ENCODE measurements at places on chromosomes 5 and 9.

DNA sequence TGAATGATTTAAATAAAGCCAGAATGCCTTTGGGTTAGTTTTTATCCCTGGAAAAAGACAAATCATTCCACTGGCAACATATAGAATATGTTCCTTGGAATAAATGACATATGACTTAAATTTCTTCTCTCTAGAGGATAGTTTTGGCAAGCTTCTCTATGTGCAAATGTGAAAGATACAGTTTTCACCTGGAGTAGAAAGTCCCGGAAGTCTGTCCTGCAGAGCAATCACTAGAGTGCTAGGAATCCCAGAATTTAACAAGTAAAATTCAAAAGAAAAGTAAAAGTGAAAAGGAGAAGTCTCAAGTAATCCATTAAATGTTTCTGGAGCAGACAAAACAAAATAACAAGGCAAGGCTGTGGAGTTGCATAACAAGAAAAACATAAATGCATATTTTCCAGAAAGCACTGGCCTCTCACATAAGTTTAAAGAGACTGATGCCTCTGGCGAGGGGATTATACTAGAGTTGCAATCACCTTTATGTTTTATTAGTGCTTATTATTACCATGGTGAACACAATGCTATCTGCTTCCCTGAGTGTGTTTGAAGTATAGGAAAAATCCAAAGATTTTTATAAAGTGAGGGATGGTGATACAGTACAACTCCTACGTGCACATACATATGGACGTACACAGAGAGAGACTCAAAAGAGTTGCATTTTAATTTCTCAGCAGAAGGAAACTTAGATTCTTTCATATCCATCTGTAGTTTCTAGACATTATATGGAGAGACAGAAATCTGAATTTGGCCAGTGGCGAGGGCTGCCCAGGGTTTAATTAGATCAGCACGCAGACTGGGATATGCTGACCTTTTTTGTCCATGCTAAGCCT lies 188.3 kb upstream of the ANKRD55 start:
- no peak for DNase-seq

GRCh38 chr5:132090107-132090506 lies 16.5 kb downstream of the CSF2 start:
- DNase-seq = no peak

- DNase-seq = no peak
These were observed 64.9 kb downstream of the CEP120 start for GRCh38 chr5:123358304-123358703.

- DNase-seq = no peak
These were observed 22.1 kb downstream of the SARDH start for GRCh38 chr9:133715866-133716563.

- DNase-seq = no peak
These were observed 13.8 kb upstream of the CTSL start for GRCh38 chr9:87711857-87712800.

DNA sequence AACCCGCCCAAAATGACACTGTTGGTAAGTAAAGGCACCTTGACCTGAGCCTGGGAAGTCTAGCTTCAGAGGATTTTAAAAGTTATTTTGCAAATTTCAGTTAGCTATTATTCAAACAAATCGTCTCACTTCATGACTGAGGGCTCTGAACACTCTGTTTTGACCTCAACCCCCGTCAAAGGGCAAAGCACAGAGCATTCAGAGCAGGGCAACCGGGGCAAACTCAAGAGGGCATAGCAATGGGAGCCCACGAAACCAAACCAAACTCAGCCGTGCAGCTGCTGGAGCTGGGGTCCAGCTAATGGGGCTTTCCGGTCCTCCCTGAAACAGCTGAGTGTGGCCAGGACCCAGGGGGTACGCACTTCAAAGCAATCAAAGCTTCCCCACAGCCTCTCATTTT lies 1.6 kb downstream of the C9 start:
- DNase-seq = no peak

GRCh38 chr9:130140706-130141105 lies 31.5 kb upstream of the NCS1 start:
- peak; percentile 35 for DNase-seq

DNA sequence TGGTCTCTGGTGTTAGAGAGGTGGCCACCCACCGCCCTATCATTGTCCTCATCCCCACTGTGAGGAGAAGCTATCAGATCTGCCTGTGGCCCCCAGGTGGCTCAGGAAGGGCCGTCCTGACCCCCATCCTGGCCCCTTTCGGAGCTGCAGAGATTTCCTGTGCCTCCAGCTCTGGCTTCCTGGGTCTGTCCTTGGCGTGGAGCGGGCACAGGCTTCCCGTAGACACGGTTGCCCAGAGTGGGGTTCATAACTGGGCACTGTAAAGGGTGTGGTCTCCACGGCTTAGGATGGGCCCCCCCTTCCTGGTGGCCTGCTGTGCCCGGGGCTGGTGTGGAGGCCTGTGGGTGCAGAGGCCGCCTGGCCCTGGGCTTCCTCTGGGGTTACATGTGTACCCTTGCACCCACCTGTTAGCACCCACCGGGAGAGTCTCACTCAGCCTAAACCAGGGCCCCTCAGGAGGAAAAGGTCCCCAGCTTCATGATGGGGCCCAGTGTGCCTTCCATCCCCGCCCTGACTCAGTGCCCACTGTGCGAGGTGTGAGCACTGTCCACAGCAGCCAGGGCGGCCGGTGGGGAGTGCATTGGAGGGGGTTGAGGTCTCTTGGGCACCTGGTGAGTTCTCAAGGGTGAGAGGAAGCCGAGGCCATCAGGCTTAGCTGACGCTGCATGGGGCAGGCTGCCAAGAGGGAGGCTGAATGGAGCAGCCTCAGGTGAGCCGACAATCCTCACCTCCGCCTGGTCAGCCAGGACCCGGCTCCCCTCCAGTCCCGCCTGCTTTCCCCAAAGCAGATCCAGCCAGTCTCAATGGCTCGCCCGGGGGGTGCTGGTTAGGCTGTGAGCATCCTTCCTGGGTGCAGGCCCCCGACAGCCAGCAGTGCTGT lies 15.3 kb upstream of the AJM1 start:
- DNase-seq = no peak

DNA sequence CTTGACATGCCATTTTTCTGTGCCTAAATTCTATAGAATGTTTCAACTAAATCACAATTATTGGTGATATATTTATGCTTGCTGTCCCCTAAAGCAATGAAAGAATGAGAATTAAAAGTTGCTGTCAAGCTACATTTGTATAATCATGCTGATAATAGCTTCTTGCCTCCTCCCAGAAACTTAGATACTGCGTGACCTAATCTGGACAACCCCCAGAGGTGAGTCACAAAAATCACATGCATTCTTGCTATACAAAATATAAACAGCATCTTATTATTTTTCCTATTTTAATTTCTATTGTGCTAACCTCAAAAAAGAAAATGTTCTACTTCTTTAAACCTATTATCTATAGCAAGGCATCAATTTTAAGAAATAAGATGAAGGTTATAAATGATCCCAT lies 995.8 kb upstream of the ACO1 start:
- no peak for DNase-seq

GRCh38 chr9:75889977-75890471 lies 449 bp upstream of the PCSK5 start:
- peak; percentile 70 for DNase-seq

DNA sequence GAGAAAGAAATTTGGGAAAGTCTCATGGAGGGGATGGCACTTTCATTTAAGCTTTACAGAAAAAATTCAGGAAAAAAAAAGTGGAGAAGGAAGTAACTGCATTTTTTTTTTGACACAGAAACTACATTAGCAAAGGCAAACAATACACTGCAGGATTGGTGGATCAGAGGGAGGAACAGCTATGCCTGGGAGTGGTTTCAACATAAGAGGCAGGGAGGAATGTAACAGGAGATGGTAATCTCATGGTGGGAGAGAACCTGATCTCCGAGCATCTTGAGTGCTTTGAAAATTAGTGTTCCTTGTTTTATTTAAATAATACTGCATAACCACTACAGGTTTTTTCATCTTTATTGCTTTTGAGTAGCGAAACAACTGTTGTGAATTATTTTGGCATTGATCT lies 249.4 kb downstream of the FAM170A start:
- no peak for DNase-seq
